ENCODE measurements at places on chromosomes 11 and 22. TPM values are rescaled to one million over a fixed set of nuclear protein-coding genes. Genes with fewer than 3 reads are reported as not detected.

POU2AF2 gene
- total RNA-seq = not detected

C11orf21 gene
- total RNA-seq = not detected

CCDC188 gene
- total RNA-seq = 0.37 TPM

OR4A16 gene
- not detected for total RNA-seq

CARD18 gene
- not detected for total RNA-seq

CDCA5 gene
- 12.5 TPM for total RNA-seq

SLC22A9 gene
- total RNA-seq = not detected

PTGDR2 gene
- 9.4 TPM for total RNA-seq

TEX12 gene
- total RNA-seq = 0.20 TPM

OR52E8 gene
- not detected for total RNA-seq

DKK3 gene
- total RNA-seq = 11.1 TPM

TMEM191C gene
- total RNA-seq = 0.78 TPM

OR5D18 gene
- total RNA-seq = not detected

ADAMTS15 gene
- 66.9 TPM for total RNA-seq

PDGFD gene
- total RNA-seq = 0.39 TPM

OR51E2 gene
- not detected for total RNA-seq

Measured in subcutaneous preadipocyte (primary cell).